ENCODE measurements at places on chromosomes 1 and 21.

GRCh38 chr1:29793101-29793546, 556.8 kb downstream of the PTPRU start:
- peak; percentile 78 for DNase-seq

- peak; percentile 47 for DNase-seq
Measured at GRCh38 chr21:45839274-45839673, 142.3 kb upstream of the COL6A1 start.

GRCh38 chr1:228015276-228016180, 8.7 kb downstream of the WNT3A start:
- no peak for DNase-seq

DNA sequence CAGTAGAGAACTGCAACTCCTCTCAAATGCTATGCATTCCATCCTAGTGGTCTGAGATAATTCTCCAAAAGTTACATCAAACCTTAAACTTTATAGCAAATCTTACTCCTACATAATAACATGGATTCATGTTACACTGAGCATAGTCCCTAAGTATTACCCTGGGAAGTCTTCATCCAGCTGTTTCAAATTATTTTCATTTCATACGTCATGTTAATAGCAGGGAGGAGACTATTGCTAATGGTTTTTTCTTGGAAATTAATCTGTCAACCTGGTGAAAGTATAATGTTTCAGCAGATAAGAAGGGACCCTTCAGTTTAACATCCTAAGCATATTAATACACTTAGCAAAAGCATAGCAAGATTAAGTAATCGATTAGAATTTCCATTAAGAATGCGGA, 318.1 kb downstream of the USP25 start:
- DNase-seq: peak; percentile 46

DNA sequence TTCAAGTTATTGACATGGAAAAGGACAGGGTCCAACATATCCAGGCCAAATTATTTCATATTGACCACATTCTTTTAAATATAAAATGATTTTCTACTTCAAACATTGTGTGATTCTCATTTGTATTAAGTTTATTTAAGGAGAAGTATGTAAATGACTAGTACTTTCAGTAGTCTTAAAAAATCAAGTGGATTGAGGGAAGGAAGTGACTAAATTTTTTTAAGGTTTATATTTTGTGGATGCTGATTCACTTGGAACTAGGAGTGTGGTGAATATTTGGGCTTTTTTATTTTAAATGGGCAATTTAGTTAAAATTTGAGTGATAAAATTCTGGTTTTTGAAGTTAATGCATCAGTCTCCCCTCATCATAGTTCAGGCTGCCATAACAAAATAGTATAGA, 10.1 kb downstream of the PRRC2C start:
- no peak for DNase-seq

DNA sequence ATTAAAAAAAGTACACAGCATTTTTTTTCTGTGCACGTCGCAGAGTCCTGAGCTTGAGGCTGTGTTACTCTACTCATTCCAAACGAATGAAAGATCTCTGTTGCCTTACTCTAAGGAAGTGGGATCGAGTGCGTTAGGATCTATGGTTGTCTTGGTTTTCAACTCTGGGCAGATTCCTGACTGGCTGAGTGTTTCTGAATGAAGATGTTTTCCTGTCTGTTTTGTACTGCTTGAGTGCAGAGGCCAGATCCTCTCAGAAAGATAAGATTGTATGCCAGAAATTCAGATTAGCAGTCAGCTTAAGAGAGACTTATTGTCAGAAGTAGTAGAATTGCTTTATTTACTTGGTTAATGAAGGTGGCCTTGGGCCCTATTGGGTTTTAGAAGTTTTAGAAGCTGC, 14.0 kb downstream of the PLA2G2E start:
- no peak for DNase-seq

- peak; percentile 64 for DNase-seq
Measured at GRCh38 chr1:172325531-172325930, 95.0 kb upstream of the C1orf105 start.

- DNase-seq: peak; percentile 13
Measured at GRCh38 chr1:106608841-106609240, 447.6 kb upstream of the PRMT6 start.

GRCh38 chr1:230728710-230729392, 14.9 kb upstream of the AGT start:
- DNase-seq: no peak

GRCh38 chr1:38990386-38990737, 714 bp upstream of the AKIRIN1 start:
- peak; percentile 26 for DNase-seq

DNA sequence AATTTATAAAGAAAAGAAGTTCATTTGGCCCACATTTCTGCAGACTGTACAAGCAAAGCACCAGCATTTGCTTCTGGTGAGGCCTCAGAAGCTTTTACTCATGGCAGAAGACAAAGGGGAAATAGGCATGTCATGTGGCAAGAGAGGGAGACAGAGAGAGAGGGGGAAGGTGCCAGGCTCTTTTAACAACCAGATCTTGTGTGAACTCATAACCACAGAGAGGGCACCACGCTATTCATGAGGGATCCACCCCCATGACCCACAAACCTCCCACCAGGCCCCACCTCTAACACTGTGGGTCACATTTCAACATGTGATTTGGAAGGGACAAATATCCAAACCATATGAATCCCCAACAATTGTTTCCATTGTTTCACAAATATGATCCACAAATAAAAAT, 467.9 kb downstream of the SIPA1L2 start:
- no peak for DNase-seq

DNA sequence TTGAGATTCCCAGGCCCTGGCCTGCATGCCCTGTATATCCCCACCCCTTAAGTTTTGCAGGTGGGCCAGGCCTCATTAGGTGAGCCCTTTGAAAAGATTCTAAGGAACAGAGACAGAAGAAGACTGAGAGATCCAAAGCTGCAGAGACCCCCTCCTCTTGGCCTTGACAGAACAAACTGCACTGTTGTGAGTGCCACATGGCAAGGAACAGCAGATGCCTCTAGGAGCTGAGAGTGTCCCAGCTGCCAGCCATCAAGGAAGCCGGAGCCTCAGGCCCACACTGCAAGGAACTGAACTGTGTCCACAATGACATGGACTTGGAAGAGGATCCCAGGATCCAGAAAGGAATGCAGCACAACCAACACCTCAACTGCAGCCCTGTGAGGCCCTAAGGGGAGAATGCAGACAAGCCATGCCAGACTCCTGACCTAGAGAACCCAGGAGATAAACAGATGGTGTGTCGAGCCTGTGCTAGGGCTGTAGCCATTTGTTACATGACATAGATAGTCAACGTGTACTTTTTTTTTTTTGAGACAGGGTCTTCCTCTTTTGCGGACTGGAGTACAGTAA, 182.7 kb downstream of the AJAP1 start:
- no peak for DNase-seq

- peak; percentile 64 for DNase-seq
Measured at GRCh38 chr1:33152685-33153432, 29.0 kb downstream of the TRIM62 start.

DNA sequence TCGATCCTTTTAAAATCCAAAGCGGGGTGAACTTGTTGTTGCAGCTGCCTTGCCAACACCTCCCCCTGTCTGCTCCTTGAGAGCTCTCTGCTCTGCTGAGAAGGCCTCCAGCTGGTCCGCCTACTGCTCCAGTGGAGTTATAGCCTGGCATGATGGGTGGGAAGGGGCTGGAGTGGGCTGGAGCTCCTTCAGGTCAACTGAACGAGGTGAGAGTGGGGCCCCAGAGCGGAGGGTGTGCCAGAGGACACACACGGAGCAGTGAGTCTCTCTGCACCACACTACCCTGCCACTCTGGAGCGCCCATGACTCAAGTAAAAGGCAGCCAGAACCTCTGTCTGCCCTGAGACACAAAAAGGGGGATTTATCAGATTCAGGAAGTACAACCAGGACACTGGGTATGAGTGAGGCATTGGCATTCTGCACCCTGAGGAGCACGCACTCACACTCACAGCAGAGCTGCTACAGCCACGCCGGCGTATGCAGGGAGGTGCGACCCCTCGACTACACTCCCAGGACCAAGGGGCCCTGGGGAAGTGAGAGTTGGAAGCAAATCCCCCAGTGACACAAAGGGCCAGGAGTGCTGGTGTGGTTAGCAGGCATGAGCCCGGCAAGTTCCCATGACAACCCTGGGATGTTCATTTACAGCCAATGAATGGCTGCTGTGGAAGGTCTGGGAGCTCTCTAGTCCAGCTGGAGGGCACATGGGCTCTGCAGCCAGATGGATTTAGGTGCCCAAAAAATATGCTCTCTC, 28.0 kb upstream of the EVA1B start:
- peak; percentile 87 for DNase-seq

DNA sequence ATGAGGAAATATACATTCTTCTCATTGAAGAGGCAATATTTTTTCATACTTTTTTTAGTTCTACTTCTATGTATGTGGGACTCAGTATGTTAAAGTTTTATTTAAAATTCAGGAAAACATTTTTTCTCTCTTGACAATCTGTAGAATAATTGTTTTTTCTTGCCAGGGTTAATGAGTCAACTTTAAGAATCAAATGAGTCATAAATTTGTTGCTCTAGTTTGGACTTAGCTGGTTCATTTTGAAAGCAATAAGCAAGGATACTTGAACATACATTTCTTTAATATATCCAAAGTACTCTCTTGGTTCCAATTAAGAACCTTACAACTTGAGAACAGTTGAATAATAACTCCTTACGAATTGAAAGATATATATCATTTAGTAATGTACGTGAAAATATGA, 1145.3 kb upstream of the B3GALT2 start:
- DNase-seq: peak; percentile 13

Measured in astrocyte of the spinal cord (primary cell).